ENCODE measurements at places on chromosomes 11 and 22.

GRCh38 chr11:122048401-122048800 is 67.6 kb downstream of the BLID start:
- no peak for DNase-seq

DNA sequence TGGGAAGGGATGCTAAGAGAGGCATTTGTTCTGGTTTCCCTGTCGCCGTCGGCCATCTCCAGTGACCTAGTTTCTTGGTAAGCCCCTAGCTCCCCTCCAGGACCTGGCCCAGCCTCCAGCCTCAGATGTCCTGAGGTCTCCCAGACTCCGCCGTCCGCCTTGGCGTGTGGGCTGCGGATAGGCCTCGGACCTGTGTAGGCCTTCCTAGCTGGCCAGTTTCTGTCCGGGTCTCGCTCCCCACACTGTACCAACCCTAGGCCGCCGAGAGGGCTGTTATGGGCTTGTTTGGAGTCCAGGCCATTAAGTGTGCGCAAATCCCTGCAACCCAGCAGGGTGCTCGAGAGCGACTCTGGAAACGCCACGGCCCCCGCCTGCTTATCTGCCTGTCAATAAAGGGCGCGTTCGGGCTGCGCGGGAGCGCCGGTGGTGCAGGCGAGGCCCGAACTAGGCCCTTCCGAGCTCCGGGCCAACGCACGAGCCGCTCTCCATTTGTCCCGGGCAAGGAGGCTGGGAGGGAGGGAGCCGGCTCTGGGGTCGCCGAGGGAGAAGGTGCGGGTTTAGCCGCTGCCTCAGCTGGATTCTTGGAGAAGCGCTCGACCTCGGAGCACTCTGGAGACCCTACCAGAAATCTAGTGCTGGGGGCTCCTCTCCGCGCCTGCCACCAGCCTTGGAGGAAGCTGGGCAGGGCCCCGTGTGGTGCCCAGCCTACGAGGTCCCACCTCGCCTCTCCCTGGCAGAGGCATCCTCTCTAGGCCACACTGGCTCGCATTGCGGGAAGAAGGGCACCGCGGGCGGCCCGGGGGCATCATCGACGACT is 8.7 kb upstream of the PAX6 start:
- no peak for DNase-seq

DNA sequence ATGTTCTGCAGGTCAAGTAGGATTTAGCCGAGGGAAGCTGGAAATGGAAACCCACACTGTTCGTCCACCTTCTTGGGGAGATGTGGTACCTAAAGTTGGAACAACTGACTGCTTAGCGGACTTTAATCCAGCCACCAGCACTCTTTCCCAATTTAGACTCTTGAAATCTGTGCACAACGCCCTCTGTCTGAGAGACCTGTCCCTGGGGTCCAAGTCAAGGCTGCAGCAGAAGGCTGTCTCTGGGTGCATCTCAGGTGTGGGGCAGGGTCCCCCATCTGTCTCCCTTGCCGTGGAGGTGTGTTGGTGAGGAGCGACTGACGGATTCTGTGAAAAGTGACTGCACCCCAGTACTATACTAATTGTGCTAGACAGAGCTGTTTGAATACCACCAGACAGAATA is 168.2 kb upstream of the CADM1 start:
- no peak for DNase-seq

DNA sequence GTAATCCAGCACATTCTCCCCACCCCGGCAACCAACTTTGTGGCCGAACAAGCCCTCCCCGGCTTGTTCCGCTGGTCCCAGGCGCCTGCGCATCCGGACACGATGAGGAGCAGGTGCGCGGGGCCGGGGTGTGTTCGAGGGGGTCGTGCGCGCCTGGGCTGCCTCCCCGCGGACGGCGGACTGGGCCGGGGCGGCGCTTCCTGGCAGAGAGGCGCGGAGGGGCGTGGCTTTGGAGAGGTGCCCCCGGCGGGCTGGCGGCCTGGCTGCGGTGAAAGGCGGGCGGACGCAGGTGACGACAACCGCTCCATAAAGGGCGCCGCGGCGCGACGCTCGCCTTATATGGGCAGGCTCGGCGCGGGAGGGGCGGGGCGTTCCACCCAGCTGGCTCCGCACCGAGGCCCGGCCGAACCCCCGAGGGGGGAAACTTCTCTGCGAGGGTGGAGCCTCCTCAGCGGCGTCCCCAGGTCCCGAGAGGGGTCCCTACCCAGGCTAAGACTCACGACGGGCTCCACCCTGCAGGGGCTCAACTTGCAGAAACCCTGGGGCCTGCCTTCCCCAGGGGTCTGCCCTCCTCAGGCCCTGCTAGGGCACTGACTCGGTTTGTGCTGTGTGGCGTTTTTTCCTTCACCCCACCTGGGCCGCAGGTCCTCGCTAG is 26.4 kb downstream of the TXN2 start:
- DNase-seq, result peak; percentile 64

DNA sequence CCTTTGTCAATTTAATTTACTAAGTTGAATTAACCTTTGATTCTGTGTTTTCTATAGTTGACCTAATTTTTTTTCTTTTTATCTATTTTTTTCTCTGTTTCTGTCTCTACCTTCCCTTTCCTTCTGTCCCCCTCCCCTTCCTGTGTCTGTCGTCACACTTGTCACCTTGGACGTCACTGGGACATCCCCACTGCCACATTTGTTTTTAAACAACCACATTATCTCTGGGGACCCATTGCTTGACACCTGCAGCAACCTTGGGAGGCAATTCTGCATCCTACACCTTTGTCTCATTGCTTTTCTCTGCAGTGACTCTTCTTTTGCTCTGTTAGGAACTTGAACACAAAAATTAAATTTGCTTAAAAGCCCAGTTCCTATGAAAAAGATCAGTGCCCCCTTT is 51.8 kb upstream of the TTC12 start:
- no peak for DNase-seq

GRCh38 chr11:62169448-62169847 is 20.6 kb upstream of the SCGB1D1 start:
- DNase-seq, result no peak

- peak; percentile 22 for DNase-seq
These were observed 34.0 kb upstream of the TFIP11 start for GRCh38 chr22:26546282-26546681.

GRCh38 chr11:94635072-94635471 is 67.9 kb downstream of the PIWIL4 start:
- no peak for DNase-seq

GRCh38 chr11:110113505-110113904 is 20.3 kb downstream of the ZC3H12C start:
- DNase-seq, result no peak

GRCh38 chr11:57978686-57979531 is 44.8 kb upstream of the OR9Q1 start:
- DNase-seq, result no peak

DNA sequence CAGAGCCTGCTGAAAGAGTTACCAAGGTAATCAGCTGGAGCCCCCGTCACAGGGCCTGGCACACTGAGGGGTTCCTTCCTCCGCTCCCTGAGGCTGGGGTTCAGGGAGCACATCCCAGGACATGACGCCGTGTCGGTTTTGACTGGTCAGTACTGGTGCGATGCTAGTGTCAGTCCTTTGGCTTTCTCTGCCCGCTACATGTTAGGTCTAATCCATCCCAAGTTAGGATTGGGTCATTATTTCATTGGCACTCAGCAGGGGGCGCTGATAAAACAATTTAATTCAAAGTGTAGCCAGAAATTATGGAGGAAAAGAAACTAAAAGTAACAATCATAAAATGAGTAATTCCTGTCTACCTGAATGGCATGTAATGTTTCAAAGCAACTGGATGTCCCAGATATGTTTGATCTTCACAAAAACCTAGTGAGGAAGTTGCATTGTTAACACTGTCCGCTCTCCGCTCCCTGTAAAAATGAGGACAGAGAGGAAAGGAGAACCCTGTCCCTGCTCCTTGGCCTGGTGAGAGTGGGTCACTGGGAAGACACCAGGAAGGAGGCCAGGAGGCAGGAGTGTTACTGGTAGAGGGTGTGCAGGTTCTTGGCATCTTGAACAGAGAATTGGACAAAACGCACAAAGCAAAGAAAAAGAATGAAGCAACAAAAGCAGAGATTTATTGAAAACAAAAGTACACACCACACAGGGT is 27.1 kb downstream of the TSKU start:
- no peak for DNase-seq

- DNase-seq, result no peak
These were observed at the start of gene TRIM34 for GRCh38 chr11:5624489-5625279. Gene TRIM34 (plus strand): TSS chr11:5625001. CDS start chr11:5632332, 7,331 bp downstream.

- DNase-seq, result no peak
These were observed 19.4 kb downstream of the LAYN start for GRCh38 chr11:111559800-111560464.

- no peak for DNase-seq
These were observed 11.1 kb downstream of the IGHMBP2 start for GRCh38 chr11:68914761-68915160.

DNA sequence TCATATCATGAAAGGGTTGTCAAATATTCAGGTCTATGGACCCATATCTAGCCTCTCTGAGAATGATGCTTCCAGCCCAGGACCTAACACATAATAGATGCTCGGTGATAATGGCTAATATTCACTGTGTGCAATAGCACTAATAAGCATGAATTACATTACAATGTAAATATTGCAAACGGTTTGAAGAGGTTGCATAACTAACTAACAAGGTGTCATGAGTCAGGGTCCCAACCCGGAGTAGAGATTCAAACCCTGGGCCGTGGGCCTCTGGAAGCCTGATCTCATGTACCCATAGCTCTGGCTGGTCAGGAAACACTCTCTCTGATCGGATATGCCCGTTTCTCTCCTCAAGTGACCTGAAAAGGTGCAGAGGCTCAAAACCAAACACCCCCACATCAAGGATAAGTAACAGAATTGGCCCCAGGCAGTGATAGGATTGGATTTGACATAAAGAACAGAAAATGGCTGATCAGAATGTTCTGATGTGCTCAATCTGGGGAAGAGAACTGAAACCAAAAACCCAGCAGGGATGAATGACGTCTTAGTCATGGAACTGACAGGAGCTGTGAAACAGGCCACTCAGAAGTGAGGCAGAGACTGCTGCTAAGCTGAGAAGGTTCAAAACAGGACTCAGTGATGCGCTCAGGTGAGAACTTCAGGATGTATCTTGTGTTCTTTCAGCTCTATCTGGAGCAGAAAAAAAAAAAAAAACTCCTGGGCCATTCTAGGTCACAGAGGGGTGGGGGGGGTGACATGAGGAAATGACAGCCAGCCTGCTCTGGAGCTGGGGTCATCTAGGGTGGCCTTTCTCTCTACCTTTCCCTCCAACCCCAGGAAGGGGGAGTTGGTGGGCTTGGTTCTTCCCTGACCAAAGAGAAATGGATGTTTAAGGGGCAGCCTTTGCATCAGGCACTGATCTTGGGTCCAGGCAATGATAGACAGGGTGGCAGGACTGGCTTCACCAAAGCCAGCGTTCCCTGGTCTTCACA is 6.6 kb upstream of the KCTD17 start:
- no peak for DNase-seq

- no peak for DNase-seq
These were observed 79.6 kb upstream of the NECTIN1 start for GRCh38 chr11:119808407-119809185.

GRCh38 chr22:16601437-16602223 is 9.0 kb upstream of the CCT8L2 start:
- DNase-seq, result no peak

GRCh38 chr22:25492841-25493734 is 71.4 kb upstream of the GRK3 start:
- no peak for DNase-seq

DNA sequence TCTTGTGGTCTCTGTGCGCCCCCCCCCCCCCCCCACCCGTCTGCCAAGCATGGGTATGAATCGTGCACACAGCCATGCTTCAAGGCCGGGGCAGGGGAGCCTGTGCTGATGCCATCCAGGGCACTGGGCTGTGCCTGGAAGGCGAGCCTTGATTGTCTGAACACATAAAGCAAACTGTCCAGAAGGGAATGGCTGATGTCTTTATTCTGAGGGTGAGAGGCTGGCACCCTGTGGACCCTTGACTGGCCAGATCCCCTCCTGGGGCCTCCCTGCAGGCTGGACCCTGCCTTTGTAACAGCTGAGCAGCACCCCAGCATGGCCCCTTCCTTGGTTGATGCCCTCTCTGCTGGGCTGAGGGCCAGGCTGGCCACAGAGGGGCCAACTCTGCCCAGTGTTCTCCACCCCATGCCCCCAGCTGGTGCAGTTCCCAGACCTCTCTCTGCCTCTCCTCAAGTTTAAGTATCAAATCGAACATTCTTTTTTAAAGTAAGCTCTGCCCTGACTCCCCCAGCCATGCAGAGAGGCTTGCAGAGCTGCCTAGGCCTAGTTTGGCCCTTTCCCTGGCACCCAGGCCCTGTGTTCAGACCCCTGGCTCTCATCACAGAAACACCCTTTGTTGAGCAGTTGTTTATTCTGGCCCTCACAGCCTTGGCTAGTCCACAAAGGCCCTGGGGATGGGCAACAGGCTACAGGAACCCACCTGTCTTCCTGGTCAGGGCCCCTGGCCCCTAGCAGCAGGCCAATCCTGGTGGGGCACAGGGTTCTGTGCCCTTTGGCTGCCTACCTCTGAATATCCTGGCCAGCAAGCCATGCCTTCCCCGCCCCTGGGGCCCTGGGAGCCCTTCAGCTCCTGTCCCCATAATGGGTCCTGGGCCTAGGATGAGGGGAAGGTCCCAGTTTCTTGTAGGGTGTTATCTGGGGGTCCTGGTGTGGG is 3.9 kb upstream of the RANBP1 start:
- no peak for DNase-seq

GRCh38 chr11:64998141-64998540 is 1.4 kb upstream of the BATF2 start:
- no peak for DNase-seq

DNA sequence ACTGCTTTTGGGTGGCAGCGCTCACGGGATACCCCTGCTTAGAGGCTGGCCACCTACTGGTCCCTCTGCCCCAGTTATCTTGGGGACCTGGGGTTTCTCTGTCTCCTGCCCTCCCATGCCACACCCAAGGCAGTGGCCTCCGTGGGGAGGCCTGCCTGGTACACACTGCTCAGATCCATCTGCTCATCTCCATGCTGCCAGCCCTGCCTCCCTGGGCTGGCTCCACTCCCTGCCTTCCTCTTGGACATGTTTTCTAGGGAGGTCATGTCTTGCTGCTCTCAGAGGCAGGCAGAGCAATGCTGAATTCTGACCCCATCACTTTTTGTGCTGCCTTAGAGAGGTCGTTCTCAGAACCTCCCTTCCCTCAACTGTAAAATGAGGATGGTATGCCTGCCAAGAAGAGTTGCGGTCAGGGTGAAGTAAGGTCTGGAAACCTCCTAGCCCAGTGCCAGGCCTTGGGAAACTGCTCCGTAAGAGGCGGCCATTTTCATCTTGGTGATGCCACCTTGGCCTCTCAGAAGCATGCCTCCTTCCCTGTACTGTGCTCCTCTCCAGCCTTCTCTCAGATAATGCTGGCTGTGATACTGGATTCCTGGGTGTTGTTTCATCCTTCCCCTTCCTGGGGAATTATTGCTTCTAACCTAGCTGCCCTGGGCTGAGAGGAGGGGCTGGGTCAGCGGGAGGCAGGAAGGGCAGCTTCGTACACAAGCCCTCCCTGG is 186.4 kb upstream of the ZBED5 start:
- DNase-seq, result no peak

DNA sequence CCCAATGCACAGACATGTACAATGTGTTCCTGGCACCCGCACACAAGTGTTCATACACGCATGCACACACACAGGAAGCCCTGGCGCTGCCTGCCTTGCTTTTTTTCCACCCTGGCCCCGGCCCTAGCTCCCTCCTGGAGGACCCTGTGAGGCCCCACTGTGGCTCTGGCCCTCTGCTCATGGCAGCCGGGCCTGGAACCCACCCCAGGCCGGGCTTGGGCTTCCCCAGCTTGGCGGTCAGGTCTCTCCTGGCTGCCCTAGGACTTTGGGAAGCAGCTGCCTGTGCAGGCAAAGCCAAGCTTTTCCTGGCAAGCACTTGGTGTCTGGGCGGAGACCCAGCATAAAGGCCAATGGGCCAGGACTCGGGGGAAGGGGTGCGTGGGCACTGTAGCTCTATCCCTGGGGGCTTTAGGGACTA is 30.5 kb downstream of the CD82 start:
- no peak for DNase-seq

GRCh38 chr11:119447664-119448242 is 24.8 kb upstream of the THY1 start:
- no peak for DNase-seq

All from NCI-H2029 treated with DMSO at 0.1 percent for 48 hours (cell line).